ENCODE measurements at places on chromosomes 4 and X. TPM values are rescaled to one million over a fixed set of nuclear protein-coding genes. Genes with fewer than 3 reads are reported as not detected.

DNA sequence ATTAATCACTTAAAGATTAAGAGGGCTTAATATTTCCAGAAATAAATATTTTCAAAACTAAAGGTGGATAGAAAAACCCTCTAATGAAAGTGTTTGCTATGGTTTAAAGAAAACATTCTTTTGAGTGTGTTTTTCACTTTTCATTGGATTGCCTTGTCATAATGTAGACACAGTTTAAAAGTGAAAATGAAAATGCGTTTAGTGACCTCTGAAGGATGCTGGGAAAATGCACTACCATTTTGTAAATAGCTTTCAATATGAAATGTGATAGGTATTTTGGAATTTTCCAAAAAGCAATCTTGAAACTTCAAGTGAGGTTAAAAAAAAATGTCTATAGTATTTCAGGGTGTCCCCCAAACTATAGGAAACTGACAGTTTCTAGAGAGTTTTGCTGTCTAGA, 642.2 kb downstream of the C4orf33 start:
- no peak for DNase-seq

DNA sequence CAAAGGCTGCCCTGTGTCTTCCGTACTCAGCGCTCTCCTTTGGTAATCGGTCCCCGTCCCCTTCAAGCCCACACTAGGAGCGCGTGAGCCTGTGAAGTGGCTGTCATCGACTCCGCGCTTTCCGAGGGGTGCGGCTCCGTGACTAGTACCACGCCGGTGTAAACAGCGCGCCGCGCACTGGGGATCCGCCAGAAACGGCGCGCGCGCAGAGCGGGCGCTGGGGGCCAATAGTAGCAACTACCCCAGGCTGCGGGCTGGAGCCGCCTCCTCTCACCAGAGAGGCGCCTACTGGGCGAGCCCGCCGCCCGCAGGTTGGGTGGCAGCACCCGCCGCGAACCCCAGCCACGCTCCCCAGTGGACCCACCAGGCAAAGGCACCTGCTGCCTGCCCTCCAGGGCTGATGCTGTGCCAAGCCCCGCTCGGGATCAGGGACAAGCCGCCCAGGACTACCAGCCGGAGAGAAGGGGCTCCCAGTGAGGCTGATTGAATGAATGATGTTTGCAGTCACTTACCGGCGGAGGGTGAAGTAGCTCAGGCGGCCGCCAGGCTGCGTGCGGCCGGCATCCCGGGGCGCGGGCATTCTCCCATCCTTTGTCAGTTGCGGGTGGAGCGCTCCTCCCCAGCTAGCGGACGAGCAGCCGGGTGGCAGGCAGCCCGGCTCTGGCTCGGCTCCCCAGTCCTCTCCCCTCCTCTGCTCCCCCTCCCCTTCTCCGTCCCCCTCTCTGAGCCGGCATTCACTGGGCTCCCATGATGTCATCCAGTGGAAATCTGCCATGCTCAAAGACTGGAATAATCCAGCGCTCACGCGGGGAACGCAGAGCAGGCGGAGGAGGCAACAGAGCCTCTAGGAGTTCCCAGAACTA, 370.3 kb upstream of the SMIM31 start:
- no peak for DNase-seq

- DNase-seq, result no peak
These were observed at the start of gene ABCG2 for GRCh38 chr4:88158489-88159228. TSS of gene ABCG2 (minus strand) at chr4:88158639. CDS start at chr4:88139995, 18,644 bp downstream.

DNA sequence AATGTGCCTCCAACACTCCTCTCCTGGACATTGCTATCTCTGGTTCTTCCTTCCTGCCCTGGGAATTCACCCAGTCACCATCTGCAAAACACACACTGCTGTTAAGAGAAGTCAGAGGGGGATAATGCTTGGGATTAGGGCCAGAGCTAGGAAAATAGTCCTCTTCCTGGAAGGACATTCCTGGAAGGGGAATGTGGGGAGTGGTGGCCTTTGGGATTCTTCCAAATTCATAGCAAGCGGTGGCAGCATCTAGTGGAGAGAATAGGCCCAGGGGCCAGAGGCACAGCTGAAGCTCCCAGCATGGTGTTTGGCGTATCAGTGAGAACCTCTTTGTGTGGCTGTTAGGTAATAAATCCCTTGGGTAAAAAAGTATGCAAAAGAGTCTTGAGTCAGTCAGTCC, 34.3 kb downstream of the SHROOM4 start:
- DNase-seq, result no peak

DNA sequence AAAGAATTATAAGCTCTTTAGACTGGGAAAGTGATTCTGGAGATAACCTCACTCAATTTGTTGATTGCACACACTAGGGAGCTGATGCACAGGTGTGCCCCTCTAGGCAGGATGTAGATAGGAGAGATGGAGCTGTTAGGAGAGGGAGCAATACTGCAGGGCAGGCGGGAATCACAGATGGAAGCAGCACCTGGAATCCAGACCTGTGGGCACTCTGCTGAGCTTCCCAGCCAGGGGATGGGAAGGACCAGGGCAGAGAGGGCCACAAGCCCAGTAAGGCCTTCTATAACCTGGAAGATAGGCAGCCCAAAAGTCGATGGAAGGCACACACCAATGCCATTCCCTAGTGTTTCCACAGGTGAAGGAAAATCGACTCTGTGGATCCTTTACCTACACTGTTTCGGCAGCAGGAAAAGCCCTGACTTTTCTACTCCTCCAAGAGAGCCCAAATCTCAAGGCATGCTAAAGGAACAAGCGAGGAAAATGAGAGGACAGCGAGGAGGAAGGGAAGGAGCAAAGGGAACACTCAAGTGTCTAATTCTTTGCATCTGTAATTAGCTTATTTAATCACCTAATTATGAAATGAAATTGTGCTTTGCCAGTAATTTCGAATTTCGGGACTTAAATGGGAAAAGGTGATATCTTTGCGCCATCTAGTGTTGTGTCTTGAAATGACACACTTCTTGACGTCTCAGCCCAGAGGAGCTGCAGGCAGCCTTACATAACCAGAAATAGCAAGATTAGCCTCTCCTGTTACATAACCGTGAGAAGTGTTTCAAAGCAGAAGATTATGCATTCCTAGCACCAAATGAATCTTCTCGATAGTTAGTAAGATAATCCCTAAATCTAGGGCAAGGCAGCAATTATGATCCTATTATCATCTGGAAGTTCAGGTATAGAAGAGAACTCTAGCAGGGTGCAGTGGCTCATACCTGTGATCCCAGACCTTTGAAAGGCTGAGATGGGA, 31.0 kb upstream of the TLR3 start:
- peak; percentile 54 for DNase-seq

GRCh38 chr4:29970626-29971025, 749.5 kb upstream of the PCDH7 start:
- DNase-seq, result no peak

DNA sequence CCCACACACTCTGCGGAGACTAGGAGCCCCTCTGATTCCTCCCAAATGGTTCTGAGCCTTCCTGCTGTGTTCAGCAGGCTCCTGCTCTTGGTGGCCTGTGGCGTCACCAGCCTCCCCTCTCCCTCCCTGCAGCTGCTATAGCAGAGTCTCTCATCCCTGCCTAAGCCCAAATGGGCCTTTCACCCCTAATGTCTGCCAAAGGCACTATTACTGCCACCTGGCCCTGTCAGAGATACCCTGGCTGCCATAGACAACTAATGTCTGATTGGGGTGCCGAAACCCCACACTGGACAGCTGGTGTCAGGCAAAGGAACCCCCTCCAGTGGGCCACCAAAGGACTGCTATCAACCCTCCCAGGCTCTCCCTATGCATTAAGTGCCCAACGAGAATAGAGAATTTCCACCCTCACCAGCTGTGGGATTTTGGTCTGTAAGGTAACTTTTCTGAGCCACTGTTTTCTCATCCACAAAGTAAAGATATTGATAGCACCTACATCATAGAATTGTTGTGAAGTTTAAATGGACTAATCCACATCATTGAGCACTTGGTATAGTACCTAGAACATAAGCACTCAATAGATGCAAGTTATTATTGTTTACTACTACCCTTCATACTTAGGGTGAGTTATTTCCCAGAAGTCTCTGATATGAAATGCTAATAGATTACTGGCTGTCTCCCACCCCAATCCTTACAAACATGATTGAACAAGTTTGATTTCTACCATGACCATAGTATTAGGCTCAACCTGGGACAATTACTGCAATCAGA, 421.3 kb downstream of the MID1IP1 start:
- DNase-seq, result no peak

- DNase-seq, result no peak
These were observed 5.3 kb downstream of the APOO start for GRCh38 chrX:23902419-23902818.

DNA sequence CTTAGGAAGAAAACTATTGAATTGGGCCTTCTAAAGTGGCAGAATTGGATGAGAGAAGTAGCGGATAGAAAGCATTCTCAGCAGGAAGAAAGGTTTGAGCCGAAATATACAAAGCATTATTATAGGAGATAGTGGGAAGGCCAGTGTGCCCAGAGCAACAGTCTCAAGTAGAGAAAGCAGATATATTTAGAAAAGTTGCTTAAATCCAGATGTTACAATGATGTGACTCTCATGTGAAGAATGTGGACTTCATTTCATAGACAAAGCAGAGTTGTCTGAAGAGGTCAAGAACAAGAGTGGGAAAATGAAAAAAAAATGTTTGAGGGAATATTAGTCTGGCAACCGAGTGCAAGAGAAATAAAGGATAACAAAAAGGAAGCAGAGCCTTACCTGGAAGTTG, 66.9 kb downstream of the SYNPO2 start:
- no peak for DNase-seq

- no peak for DNase-seq
These were observed 138.4 kb downstream of the LDB2 start for GRCh38 chr4:16759931-16760582.

DNA sequence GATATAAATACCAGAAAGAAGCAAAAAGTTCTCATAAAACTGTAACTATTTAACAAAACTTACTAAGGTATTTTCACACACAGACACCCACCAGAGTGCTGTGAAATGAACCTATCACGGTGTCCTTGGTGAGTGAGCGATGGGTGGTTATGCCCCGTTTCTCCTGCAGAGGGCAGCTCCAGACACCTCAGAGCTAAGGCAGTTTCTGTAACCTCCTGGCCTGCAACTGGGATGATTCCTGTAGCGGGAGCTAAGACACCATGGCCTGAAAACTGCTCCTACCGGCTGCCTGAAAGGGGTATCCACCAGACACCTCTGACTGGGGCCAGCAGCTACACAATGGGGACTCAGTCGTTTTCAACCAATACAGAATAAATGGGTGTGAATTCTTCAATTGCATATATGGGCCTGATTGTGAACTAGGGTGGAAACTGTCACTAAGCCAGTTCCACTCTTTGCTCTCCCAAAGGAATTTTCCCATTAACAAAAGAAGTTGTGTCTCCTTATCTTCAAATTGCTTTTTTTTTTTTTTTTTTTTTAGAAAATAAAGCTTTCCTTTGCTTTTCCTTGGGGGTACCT, 2375.8 kb upstream of the TENM3 start:
- peak; percentile 5 for DNase-seq

DNA sequence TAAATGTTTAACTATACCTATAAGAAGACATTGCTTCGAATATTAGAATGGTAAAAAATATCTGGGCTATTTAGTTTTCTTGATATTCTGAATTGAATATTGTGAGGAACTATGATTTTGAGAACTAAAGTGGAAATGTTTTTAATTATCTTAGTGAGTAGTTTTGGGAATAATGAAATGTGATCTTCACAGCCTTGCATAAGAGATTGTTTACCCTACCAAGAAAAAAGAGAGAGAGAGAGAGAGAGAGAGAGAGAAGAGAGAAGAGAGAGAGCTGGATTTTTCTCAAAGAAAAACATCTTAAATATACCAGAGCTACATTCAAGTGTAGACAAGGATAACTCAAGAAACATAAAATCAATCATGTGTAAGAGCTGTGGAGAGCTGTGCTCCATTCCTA, 148.7 kb upstream of the MAD2L1 start:
- no peak for DNase-seq

GRCh38 chr4:38243388-38244053, 283.3 kb downstream of the PTTG2 start:
- no peak for DNase-seq

- DNase-seq, result peak; percentile 43
These were observed 36.6 kb downstream of the PITX2 start for GRCh38 chr4:110586131-110586850.

DNA sequence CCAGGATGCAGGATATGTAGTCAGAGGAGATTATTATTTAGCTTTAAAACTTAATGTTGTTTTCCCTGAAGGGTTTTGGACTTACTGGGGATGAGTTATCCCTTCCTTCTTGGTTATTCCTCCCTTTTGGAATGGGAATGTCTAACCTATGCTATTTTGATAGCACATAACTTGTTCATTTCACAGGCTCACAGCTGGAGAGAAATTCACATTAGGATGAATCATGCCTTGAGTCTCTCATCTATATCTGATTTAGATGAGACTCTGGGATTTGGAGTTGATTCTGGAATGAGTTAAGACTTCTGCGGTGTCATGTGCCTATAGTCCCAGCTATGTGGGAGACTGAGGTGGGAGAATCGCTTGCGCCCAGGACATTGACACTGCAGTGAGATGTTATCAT, 81.1 kb downstream of the ATP11C start:
- DNase-seq, result no peak

DNA sequence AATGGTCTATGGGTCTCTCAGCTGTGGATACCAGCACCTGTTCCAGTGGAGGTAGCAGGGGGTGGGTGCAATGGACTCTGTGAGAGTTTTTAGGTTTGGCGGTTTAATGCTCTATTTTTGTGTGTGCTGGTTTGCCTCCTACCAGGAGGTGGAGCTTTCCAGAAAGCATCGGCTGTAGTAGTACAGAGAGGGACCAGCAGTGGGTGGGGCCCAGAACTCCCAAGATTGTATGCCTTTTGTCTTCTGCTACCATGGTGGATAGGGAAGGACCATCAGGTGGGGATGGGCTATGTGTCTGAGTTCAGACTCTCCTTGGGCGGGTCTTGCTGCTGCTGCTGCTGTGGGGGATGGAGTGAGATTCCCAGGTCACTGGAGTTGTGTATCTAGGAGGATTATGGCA, 557.2 kb upstream of the GRID2 start:
- DNase-seq, result no peak

DNA sequence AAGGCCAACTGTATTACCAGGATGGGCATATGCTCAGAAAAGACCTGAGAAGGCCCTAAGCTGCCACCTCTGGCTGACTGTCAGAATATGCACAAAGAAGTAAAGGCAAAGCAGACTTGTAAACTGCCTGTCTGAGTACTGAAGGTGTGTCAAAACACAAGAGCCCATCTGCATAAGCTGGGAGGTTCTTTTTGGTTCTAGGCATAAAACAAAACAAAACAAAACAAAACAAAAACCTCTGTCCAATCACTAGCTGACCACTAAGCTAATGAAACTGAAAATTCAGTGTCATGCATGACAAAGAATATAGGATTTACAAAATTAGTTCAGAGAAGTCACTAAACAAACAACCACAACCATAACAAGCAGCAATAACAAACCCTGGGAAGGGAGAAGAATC, 20.6 kb downstream of the SH3D19 start:
- DNase-seq, result no peak

The RASGEF1B gene
- total RNA-seq, result 13.6 TPM

The F9 gene
- not detected for total RNA-seq

The CPLX1 gene
- total RNA-seq, result not detected

The CLDN34 gene
- not detected for total RNA-seq

The DUSP9 gene
- total RNA-seq, result 3.2 TPM

The MTTP gene
- total RNA-seq, result 0.07 TPM

The FAM53A gene
- 1.1 TPM for total RNA-seq
